Pancreas (tissue), 10 donors: ENCODE measurements at places on chromosomes 7 and 10. TPM values are rescaled to one million over a fixed set of nuclear protein-coding genes. Genes with fewer than 3 reads are reported as not detected.

SFRP5 gene
- 159 TPM for total RNA-seq

- H3K4me3 ChIP-seq: no peak overlapping the region
- H3K36me3 ChIP-seq: no peaks in the 10 kb centered on the region
- H3K4me1 ChIP-seq: no peaks in the 10 kb centered on the region
Observed at GRCh38 chr7:155431711-155432110, 26.2 kb upstream of the EN2 start.

GRCh38 chr7:87575521-87575920 is 25.2 kb downstream of the ABCB1 start:
- no peak overlapping the region for H3K27ac ChIP-seq
- H3K36me3 ChIP-seq: no peaks in the 10 kb centered on the region
- H3K4me3 ChIP-seq: no peak overlapping the region
- H3K4me1 ChIP-seq: no peaks in the 10 kb centered on the region

DNA sequence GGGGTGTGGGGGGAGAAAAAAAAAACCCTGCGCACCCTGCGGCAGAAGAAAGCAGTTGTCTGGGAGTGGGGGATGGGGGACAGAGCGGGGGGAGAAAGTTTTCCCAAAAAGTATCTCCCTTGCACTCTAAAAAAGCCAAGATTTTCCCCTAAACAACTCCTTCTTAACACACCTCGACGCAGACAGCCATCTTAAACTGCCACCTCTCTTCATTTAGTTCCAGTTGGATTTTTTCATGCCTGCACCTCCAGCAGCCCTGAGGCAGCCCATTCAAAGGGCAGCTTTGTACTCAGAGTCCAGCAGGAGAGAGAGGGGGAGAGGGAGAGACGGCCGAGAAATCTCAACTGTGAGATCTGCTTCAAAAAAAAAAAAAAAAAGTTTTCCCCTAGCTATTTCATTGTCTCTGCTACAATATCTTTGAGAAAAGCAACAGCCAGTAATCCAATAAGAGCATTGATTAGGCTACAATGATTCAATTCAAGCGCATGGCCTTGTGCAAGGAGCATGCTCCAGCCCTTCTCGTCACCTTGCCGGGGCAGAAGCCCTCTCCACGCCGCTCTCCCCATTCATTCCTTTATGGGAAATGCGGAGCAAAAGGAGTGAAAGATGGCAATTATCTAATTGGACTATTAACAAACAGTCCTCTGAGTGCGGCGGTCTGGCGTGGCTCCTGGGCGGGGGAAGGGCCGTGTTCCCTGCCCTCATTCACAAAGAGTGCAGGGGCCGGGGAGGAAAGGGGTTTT is 939 bp upstream of the VAX1 start:
- H3K4me1 ChIP-seq: no peaks in the 10 kb centered on the region
- H3K4me3 ChIP-seq: no peak overlapping the region
- no peak for DNase-seq
- H3K27me3 ChIP-seq: peaks cover 18% of the 10 kb centered on the region
- no peaks in the 10 kb centered on the region for H3K36me3 ChIP-seq

- no peak overlapping the region for H3K4me3 ChIP-seq
- H3K27ac ChIP-seq: no peak overlapping the region
- H3K4me1 ChIP-seq: no peaks in the 10 kb centered on the region
- no peaks in the 10 kb centered on the region for H3K36me3 ChIP-seq
- no peaks in the 10 kb centered on the region for H3K27me3 ChIP-seq
Observed at GRCh38 chr10:75048669-75049098, 62.8 kb upstream of the SAMD8 start.
